Activated T-helper 9 cell treated with anti-CD3 and anti-CD28 coated beads, Interleukin-2, amount 50 U/mL, for 16 hours (primary cell): ENCODE measurements at places on chromosomes 1 and 21.

- no peak for DNase-seq
Observed at GRCh38 chr1:247145279-247145678, 26.5 kb downstream of the ZNF124 start.

DNA sequence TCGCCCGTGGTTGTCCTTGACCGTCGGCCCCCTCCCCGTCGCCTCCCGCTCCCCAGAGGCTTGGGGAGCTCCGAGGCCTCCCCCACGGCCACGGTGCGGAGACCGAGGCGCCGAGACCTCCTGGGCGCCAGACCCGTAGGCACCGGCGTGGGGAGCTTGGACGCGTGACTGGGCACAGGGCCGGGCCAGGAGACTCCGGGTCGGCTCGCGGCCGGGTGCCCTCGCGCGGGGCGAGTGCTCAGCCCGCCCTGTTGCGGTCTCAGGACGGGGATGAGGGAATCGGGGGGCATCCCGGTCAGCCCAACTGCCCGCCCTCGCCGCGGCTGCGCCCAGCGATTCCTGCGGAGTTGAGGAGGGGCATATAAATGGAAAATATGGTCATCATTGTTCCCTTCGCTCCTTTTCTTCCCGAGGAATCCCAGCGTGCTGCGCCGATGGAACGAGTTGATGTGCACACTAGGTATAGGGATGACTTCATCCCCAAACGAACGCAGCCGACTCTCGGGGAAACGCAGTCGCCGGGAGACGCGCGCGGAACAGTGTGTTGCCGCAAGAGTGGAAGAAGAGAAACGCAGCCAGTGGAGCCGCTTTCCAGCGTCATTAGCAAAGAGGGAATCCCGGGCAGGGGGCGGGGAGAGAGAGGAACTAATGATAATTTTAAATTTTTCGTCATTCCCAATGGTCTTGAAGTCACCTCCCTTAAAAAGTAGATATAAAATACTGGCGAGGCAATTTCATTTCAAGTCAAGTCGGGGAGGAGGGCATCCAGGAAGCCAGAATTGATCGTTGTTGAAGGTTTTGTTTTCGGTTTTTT lies 747 bp upstream of the ENAH start:
- DNase-seq: peak; percentile 4

- no peak for DNase-seq
Observed at GRCh38 chr1:32967888-32968568, 3.4 kb upstream of the RNF19B start.

DNA sequence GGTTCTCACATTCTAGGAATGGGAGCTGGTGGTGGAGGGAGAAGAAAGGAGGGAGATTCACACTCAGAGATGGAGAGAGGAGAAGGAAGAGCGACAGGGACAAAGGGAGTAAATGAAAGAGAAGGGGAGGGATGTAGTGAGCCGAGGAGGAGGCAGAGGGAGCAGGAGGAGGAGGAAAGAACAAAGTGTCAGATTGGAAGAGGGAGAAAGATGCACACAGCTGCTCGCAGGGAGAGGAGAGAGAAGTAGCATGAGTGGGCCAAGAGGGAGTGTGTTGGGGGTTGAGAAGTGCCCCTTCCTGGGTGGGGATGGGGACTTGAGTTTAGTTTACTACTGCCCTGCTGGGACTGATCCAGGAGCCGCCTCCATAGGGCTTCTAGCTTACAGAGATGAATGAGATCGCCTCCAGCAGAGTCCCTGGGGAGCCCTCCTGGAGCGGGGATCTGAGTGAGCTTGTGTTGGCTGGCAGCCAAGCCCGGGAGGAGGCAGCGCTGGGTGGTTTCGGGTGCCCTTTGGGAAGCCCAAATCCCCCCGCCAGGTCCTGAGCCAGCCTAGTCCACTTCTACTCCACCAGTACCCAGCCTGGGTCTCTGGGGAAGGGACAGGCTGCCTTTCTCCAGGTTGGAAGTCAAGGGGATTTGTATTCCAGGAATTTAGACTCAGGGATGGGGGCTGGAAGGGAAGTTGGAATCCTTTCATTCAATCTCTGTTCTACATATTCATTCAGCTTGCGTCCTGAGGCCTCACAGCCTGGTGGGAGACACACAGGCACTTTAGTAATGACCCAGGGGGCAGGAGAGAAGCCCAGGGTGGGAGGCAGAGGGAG lies 20.9 kb downstream of the PTPRU start:
- no peak for DNase-seq

DNA sequence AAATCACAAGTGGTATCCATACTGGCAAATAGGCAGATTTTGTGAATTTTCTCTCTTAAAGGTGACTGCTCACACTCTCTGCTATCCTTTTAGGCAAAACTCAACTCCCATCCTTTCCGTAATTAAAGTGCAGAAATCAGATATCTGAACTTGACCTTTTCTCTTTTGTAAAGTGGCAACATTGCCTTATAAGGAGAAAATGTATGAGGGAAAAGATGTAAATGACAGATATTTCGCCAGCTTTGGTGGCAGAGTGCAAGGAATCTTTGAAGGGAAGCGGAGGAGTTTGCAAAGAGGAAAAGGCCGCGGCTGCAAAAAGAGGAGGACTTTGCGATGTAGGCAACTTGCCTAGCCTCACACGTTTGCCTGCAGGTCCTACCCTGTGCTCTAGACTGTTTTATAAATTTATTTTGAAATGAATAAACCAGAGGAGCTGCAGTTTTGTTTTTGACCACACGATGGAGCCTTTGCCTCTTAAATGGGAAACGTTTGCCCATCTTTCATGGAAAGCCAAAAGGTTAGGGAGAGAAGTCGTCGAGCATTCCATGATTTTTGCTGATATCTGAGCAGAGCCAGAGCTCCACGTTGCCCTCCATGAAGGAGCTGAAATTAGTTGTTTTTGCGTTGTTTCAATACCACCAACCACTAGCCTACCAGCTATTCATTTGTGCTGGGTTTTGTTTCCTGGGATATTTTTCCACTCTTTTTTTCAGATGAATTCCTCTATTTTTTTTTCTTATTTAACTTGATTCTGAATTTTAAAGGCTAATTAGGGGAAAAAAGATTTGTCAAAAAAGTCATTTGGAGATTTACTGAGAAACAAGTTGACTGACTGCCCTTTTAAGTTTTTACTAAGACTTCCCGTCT lies 242.3 kb downstream of the LMX1A start:
- DNase-seq: no peak

GRCh38 chr1:43373066-43373940 lies 5.5 kb upstream of the ELOVL1 start:
- DNase-seq: no peak

DNA sequence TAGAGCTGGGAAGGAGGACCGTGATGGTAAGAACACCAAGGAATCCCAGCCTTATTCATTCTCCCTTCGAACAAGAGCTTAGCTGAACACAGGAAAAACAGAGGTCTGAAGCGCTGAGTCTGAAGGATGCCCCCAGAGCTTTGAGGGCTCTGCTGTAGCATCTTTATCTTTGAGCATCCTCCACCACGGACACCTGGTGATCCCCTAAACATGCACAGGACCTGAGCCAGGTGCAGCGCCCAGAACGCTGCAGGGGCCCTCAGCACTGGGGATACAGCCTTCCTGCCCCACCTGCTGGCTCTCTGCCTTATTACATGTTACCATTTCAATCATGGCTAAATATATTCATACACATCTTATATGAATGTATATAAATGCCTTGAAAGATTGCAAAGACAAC lies 7.7 kb upstream of the GPATCH4 start:
- DNase-seq: no peak

- no peak for DNase-seq
Observed at GRCh38 chr1:234315091-234315541, 58.1 kb upstream of the COA6 start.

GRCh38 chr1:159171688-159172501 lies 480 bp downstream of the CADM3 start:
- DNase-seq: no peak

DNA sequence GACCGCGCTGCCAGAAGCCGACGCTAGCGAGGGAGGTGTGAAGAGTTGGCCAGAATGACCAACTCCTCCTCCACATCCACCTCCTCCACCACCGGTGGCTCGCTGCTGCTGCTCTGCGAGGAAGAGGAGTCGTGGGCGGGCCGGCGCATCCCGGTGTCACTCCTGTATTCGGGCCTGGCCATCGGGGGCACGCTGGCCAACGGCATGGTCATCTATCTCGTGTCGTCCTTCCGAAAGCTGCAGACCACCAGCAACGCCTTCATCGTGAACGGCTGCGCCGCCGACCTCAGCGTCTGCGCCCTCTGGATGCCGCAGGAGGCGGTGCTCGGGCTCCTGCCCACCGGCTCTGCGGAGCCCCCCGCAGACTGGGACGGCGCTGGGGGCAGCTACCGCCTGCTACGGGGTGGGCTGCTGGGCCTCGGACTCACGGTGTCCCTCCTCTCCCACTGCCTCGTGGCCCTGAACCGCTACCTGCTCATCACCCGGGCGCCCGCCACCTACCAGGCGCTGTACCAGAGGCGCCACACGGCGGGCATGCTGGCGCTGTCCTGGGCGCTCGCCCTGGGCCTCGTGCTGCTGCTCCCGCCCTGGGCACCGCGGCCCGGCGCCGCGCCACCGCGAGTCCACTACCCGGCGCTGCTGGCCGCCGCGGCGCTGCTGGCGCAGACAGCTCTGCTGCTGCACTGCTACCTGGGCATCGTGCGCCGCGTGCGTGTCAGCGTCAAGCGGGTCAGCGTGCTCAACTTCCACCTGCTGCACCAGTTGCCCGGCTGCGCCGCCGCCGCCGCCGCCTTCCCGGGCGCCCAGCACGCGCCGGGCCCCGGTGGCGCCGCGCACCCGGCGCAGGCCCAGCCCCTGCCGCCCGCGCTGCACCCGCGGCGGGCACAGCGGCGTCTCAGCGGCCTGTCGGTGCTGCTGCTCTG lies 1.2 kb downstream of the GPR88 start:
- peak; percentile 8 for DNase-seq

DNA sequence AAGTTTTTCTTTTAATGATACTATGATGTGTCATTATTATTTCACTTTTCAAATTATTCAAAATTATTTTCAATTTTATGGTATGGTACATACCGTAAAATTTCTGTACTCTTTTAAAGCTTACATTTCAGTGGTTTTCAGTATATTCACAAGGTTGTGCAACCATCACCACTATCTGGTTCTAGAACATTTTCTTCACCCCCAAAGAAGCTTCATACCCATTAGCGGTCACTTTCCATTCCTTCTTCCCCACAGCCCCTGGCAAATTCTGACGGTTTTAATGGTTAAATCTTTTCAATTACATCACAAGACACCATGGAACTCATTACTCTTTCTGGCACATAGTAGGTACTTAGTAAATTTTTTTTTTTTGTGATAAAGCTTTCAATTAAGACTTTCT lies 22.8 kb upstream of the ATP5PO start:
- no peak for DNase-seq

DNA sequence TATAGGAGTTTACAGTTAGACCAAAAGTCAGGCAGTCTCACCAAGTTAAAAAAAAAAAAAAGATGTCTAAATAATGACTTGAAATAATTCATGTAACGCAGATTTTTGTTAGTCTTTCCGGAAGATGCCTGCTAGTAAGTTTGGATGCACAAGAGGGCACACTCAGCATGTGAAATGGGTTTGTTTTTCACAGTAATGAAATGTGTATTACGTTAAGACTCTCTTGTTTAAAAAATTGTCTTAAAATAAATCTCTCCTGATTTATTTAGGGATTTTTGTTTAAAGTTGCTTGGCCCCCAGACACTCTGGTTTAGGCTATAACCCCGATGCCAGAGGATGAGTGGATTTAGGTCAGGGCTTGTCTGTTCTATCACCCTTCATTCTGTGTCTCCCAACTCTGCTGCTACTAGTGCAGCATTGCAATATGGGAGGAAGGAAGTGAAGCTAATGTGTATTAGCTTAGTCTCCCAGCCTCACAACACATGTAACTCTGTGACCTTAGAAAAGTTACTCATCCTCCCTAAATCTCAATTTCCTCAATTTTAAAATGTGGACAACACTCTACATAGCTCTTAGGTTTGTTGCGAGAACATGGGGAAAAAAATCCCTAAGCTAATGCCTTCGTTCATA lies 25.7 kb downstream of the CTH start:
- DNase-seq: no peak

DNA sequence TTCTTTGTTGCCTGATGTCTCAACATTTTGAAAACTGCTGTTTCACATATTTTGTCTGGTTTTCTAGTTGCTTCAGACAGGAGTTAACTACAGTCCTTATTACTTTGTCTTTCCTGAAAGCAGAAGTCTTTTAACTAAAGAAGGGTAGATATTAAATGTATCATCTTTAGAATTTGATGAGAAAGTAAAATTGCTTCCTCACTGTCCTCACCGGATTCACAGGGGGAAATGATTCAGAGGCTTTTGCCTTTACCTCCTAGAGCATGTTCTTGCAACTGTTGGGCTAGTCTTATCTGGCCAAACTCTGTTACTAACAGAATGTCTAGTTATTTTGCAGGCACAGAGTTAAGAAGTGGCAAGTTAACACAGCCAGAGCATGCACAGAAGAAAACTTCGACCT lies 107.2 kb upstream of the VAV3 start:
- no peak for DNase-seq

DNA sequence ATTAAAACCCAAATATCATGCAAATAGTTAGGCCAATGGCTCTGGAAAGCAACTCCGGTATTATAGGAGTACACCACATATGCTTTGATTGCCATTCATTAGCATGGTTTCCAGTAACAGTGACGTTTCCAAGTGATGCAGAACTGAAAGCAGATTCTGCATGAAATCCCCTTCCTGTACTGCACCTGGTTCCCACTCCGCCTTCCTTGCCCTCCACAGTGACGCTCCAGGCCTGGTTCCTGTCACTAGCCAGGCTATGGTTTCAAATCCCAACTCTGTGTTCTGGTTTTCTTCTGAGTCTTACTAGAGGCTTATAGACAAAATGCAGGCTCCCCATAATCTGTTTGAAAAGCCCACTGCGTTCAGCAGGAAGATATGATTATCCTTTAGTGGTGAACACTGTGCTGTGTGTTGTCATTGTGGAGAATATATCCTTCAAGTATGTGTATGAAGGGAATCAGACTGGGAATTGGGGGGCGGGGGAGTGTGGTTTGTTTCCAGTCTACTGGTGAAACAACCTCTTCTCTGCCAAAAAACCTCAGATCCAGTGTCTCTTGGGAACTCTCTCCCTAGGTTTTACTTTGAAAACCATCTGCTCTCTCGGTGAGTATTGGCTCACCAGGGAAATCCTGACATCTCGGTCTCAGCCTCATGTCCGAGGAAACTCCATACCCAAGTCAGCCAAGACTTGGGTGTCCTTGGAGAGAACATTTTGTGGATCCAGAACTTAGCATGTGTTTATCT lies 78.7 kb downstream of the TYW3 start:
- no peak for DNase-seq

- DNase-seq: peak; percentile 65
Observed at GRCh38 chr1:26275580-26276431, 4.1 kb upstream of the SH3BGRL3 start.
